ENCODE measurements at places on chromosomes 3 and 15.

- DNase-seq, result no peak
These were observed 760.2 kb downstream of the NAALADL2 start for GRCh38 chr3:175619369-175619768.

GRCh38 chr3:19392150-19392549 lies 243.8 kb downstream of the KCNH8 start:
- no peak for DNase-seq

GRCh38 chr3:16309558-16309957 lies 44.5 kb downstream of the OXNAD1 start:
- DNase-seq, result peak; percentile 19

DNA sequence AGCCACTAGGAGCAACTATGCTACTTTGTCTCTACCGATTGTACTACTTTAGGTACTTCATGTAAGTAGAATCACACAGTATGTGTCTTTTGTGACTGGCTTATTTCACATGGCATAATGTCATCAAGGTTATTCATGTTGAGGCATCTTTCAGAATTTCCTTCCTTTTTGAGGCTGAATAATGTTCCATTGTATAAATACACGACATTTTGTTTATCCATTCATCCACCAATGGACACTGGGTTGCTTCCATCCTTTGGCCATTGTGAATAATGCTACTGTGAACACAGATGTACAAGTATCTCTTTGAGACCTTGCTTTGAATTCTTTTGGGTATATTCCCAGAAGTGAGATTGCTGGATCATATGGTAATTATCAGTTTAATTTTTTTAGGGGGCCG lies 29.2 kb downstream of the MYO5A start:
- no peak for DNase-seq

DNA sequence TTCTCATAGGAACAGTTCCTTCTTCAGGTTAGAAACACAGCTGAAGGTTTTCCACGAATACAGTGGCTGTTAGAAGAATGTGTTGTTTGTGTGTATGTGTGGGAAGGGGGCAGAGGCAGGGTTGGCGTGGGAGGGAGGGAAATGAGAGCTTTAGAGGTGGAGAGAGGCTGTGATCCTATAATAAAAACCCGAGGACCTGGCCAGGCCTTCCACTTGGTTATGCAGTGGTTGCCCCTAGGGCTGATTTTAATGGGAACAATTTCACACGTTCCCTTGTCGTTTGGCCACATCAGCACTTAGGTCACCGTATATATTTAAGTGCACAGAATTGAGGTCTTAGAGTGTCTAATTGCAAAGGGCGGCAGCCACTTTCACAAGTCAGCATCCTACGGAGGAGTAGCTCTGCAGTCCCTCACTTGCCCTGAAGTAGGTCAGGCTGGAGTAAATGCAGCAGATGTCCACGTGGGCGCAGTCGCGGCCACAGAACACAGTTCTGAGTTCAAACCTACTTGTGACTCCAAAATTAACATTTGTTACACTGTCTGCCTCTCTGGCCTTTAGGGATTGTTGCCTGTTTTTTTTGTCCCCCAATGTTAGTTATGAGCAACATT lies 85.6 kb downstream of the PDCD6IP start:
- no peak for DNase-seq

GRCh38 chr15:98955961-98956723 lies 51.5 kb downstream of the PGPEP1L start:
- DNase-seq, result no peak

DNA sequence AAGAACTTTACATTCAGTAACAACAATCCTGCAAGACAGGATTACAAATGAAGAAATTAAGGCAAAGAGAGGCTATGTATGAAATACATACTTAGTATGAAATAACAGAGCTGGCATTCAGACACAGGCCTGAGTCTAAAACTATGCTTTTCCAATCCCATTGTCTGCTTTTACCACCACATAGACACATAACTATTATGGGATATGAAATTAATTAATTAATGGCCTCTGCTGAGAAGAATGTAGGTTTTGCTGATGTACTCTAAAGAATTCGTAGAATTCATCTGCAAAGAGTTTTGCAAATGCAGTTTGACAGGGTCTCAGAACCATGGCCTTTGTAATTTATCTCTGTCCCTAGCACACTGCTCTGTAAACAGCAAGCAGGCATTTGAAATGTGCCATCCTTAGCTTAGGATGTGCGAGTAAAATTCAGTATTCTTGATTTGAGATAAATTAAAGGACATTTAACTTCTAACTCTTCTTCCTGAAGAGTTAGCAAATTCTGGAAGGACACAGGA lies 54.5 kb upstream of the BOC start:
- DNase-seq, result no peak

GRCh38 chr15:81336568-81336967 lies 12.6 kb upstream of the STARD5 start:
- no peak for DNase-seq

DNA sequence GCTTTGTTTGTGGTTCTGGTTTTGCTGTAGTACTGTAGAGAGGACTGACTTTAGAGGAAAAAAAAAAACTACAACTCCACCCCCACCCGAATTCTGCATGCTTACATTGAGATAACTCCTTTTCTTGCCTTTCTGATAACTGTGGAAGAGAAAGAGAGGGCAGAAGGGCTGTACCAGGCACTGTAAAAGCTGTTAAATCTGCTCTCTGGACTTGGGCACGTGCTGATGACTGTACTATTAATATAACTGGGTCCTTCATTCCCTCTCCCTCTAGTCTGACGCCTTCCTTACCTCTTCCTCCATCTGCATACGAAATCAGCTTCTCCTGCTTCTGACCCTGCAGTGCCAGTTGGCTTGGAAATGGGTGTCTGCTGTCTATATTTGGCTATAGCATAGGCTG lies 15.0 kb downstream of the MAPKBP1 start:
- DNase-seq, result no peak

DNA sequence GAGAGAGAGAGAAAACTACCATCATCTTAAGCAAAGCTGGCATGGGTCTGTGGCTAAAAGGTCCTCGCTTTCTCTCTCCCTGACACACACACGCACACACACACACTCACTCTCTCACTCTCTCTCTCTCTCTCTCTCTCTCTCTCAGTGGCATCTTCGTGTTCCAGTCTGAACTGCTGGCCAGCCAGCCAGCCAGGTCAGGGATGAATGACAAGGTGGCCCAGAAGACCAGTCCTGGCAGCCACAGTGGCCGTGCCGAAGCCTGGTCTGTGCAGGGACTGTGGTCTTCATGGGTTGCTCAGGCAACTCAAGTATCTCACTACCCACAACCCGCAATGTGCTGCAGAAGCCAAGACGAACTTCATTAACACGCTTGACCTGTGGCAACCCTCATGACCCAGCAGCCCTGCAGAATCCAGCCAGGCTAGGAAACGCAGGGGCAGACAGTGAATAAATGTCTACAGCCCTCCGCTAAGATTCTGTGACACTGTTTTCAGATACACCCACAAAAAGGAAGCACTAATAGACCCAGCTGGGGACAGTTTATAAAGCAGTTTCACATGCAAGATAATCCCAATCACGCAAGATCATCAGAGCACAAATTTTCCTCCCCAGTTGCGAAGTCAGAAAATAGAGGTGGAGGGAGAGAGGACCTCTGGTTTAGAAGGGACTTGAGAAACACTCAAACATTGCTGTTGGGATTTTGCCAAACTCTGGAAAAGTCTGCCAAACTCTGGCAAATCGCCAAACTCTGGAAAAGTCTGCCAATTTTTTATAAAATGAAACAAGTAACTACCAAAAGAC lies 66.4 kb downstream of the XXYLT1 start:
- no peak for DNase-seq

DNA sequence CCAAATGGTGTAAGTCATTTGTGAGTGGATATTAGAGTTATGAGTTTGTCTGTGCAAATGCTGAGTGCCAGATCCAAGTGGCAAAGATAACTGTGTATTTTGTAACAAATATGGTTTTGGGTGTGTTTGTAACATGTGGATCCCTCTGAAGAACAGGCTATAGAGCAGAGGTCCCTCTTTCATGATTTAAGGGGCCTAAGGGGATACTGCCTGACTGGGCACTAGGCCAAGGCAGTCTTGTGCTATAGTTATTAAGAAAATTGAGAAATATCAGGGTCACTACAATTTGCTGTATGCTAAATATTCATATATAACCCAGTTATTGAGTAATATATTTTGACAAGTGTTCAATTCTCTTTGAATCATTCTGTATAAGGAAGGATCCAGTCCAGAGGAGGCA lies 555.6 kb upstream of the RGMA start:
- no peak for DNase-seq
